Ureter (tissue), 1 donor: ENCODE measurements at places on chromosomes 13 and 19. TPM values are rescaled to one million over a fixed set of nuclear protein-coding genes. Genes with fewer than 3 reads are reported as not detected.
A peak's percentile ranks its signal among the peaks of the same experiment; 100 is the strongest.

OLFM4 gene
- 0.47 TPM for total RNA-seq

HNRNPA1L2 gene
- 11.4 TPM for total RNA-seq

ELSPBP1 gene
- total RNA-seq, result not detected

DNA sequence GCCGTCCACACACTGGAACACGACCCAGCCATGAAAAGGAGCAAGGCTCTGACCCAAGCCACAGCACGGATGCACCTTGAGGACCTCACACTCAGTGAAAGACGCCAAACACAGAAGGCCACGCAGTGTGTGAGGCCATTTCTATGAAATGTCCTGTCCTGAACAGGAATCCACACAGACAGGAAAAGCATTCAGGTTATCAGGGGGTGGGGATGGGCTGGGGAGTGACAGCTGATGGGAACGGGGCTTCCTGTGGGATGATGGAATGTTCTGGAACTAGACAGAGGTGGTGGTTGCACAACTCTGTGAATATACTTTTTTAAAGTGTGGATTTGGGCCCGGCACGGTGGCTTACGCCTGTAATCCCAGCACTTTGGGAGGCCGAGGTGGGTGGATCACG, 30.6 kb downstream of the GPX4 start:
- DNase-seq, result no peak

- DNase-seq, result no peak
These were observed 17.9 kb upstream of the ELAVL1 start for GRCh38 chr19:8023371-8023770.

DNA sequence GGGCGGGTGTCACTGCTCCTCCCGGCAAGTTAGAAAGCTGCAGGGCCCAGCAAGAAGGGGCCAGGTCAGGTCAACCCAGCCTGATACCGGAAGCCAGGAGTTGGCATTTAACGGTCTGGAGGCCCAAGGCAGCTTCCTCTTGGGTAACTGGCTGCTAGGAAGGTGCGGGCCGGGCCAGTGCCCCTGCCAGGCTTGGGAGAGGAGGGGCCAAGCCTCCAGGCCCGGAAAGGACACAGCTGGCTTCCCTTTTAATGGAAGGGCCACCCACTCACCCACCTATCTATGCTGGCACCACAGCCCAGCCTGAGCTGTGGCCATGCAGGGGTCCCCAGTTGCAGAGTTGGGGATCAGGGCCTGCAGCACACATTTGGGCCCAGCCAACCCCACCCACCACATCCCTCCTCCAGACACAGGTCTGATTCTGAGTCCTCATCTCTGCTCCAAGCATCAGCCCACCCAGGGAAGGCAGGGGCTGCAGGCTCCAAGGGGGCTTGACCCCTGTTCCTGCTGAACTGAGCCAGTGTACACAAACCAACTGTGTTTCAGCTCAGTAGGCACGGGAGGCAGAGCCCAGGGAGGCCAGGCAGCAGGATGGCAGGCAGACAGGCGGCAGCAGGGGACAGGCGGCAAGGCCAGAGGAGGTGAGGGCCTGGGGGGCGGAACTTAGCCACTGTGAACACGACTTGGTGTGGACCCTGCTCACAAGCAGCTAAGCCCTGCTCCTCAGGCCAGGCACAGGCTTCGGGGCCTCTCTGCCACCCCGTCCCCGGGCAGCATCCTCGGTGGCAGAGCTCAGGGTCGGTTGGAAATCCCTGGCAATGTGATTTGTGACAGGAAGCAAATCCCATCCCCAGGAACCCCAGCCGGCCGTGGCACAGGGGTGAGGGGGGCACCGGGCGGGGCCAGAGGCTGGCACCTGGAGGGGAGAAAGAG, 40.8 kb downstream of the ZSWIM4 start:
- DNase-seq, result no peak

TMEM150B gene
- total RNA-seq, result 1.9 TPM

ARHGAP45 gene
- total RNA-seq, result 20.7 TPM

WDR87 gene
- not detected for total RNA-seq

- no peak for DNase-seq
These were observed 24.0 kb upstream of the SCEL start for GRCh38 chr13:77511552-77511951.

COL5A3 gene
- 12.4 TPM for total RNA-seq

DNA sequence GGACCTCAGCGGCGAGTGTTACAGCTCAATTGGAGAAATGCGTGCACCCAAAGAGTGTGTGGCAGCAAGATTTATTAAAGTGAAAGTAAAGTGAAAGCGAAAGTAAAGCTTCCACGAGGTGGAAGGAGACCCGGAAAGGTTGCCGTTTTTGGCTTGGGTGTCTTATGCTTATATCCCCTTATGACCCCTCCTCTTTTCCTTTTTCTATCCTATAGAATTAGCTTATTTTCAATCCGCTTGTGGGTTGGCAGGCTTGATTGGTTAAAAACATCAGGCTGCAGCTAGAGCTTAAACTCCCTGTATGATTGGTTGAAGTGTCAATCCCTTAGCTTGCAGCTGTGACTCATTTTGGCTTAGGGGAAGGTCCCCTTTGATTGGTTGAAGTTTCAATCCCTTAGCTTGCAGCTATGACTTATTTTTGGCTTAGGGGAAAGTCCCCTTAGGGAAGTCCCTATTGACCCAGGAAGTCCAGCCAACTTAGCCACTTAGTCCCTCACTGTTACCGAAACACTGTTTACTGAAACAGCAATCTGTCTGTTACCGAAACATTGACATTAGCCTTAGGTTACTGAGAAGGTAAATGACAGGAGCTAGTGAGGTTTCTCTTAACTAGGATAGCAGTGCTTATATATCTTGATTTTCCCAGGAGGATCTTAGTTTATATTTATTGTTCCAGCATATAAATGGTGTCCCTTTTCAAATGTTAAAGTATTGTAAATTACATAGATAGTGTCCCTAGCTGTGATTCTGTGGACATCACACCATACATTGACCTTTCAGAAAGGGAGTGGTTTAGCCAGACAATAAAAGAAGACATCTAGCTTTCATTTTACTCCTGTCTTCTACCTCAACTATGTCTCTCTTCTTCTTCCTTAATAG, 575.8 kb downstream of the DACH1 start:
- peak; percentile 43 for DNase-seq

UGGT2 gene
- 79.0 TPM for total RNA-seq

DNA sequence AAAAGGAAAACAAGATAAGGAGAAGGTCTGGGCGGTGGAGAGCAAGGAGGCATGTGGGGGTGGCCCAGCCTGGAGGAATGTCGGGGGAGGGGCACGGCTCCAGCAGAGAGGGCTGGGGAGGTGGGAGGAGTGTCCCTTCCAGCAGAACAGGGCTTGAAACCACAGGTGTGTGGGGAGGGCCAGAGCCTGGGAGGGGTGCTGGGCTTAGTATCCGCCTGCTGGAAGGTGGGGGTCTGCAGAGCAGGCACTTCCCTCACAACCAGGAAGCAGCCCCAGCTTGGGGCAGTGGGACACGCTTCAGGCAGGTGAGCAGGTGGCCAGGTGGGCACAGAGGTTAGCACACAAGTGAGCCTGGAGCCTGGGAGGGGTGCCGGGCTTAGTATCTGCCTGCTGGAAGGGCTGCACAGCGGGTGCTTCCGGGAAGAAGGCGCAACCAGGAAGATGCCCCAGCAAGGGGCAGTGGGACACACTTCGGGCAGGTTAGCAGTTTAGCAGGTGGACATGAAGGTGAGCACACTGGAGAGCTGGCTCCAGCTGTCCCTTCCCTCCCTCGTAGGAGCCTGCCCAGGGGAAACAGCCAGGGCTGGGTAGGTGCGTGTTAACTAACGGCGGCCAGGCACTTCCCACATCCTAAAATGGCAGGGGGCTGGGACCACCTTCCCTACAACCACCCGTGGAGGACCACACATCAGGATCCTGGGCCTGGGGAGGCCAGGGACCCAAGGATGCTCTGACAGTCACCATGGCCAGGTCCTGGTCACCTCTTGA, 3.0 kb downstream of the GAS6 start:
- peak; percentile 48 for DNase-seq

GRCh38 chr19:31168106-31168625, 181.1 kb downstream of the TSHZ3 start:
- DNase-seq, result no peak

- DNase-seq, result no peak
These were observed 10.8 kb downstream of the ALOX5AP start for GRCh38 chr13:30745906-30746686.

- DNase-seq, result no peak
These were observed 78.7 kb downstream of the RNF17 start for GRCh38 chr13:24842549-24843274.

CEACAM7 gene
- total RNA-seq, result 0.36 TPM

DNA sequence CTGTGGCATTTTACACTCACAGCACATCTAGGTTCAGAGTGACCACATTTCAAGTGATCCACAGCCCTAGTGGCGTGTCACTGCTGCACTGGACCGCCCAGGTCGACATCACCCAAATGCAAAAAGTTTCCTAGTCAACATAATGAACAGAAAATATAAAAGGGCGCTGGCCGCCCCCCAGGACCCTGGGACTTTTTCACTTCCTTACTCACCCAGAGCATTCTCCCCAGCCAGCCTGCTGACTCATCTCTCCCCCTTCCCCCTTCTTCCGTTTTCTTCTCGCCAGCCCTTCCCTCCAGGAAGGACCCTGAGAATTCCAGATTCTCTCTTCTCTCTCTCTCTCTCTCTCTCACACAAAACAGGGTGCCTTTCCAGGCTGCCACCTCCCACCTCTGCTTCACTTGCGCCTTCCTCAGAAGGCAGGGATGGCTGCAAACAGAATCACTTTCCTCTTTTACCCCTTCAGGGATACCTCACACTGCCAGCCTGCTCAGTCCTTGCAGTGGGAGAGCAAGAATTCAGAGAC, 21.0 kb upstream of the GRWD1 start:
- no peak for DNase-seq

DNA sequence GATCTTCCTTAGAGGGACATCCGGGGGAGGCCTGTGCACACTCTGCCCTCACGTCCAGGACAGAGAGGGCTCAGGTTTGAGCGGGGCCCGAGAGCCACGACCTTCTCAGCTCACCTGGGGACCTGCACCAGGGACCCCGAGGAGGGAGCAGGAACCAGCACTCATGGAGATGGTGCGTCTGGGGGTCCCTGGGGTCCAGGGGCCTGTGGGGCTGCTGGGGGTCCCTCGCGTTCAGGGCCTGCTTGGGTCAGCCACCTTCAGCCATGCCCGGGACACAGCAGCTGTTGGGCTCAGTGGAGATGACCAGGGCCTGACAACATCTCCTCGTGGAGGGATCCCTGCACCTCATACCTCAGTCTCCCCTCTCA, 47.1 kb downstream of the TMEM255B start:
- no peak for DNase-seq

- DNase-seq, result no peak
These were observed 58.2 kb downstream of the NUFIP1 start for GRCh38 chr13:44930963-44931623.

- no peak for DNase-seq
These were observed 46.5 kb downstream of the TNFSF13B start for GRCh38 chr13:108315991-108316390.

- DNase-seq, result no peak
These were observed 116.8 kb upstream of the CACNA1A start for GRCh38 chr19:13622766-13623715.

DNA sequence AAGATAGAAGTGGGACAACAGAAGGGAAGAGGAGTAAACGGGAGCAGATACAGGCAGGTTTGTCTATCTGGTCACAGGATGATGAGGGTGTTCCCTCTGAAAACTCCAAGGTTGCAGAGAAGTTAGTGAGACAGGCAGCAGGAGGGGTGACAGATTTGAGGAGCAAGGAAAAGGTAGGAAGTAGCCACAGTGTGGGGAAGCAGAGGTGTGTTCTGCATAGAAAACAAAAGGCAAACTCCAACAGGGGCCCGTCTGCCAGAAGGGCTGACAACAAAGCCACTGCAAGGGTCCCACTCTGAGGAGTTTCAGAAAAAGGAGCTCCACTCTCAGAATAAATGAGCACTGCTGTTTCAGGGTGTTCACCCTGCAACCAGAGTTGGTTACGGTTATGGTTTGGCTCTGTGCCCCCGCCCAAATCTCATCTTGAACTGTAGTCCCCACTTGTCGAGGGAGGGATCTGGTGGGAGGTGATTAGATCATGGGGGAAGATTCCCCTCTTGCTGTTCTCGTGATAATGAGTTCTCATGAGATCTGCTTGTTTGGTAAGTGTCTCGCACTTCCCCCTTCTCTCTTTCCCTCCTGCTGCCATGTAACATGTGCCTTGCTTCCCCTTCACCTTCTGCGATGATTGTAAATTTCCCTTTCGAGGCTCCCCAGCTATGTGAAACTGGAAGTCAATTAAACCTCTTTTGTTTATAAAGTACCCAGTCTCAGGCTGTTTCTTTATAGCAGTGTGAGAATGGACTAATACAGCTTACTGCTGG, 32.1 kb downstream of the SMAD9 start:
- DNase-seq, result no peak

DNA sequence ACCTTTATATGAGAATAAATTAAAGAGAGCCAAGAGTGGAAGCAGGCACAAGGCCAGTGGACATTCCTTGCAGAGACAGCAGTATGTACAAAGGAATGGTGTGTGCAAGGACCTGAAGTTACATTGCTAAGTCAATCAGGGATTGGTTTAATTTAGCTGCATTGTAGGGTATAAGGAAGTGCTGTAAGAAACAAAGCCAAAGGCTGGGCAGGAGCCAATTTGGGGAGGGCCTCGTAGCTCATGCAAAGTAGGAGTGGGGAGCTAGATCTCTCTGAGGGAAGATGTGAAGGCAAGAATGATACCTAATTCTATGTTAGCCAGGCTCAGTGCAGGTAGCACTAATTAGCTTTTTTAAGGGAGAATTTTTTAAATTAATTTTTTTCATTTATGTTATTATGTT, 76.7 kb downstream of the SLAIN1 start:
- DNase-seq, result no peak

- DNase-seq, result no peak
These were observed 32.4 kb upstream of the CEACAM21 start for GRCh38 chr19:41543582-41543981.

- no peak for DNase-seq
These were observed 1.9 kb downstream of the GNG14 start for GRCh38 chr19:12689581-12690216.

- no peak for DNase-seq
These were observed 82.2 kb upstream of the CSNK1A1L start for GRCh38 chr13:37187621-37188020.

OR10H1 gene
- total RNA-seq, result 0.60 TPM

GRCh38 chr13:49791711-49792549, 552 bp downstream of the KPNA3 start:
- DNase-seq, result peak; percentile 59

GRCh38 chr19:10222201-10222890, 8.8 kb downstream of the S1PR2 start:
- DNase-seq, result no peak
